ENCODE measurements at places on chromosomes 1 and 21. TPM values are rescaled to one million over a fixed set of nuclear protein-coding genes. Genes with fewer than 3 reads are reported as not detected.

The TSPEAR gene
- total RNA-seq = not detected

The CCDC185 gene
- total RNA-seq = not detected

The PALMD gene
- not detected for total RNA-seq

GRCh38 chr21:37202221-37203110, 64.7 kb downstream of the VPS26C start:
- no peak for DNase-seq
- peaks cover 47% of the 10 kb centered on the region for H3K36me3 ChIP-seq
- peaks cover 3% of the 10 kb centered on the region for H3K27me3 ChIP-seq
- H3K27ac ChIP-seq = no peak overlapping the region
- peaks cover 50% of the 10 kb centered on the region for H3K4me1 ChIP-seq

- DNase-seq = no peak
- H3K4me1 ChIP-seq = peaks cover 68% of the 10 kb centered on the region
- no peak overlapping the region for H3K4me3 ChIP-seq
- H3K36me3 ChIP-seq = no peaks in the 10 kb centered on the region
Measured at GRCh38 chr1:41844255-41844654, 74.5 kb downstream of the HIVEP3 start.

DNA sequence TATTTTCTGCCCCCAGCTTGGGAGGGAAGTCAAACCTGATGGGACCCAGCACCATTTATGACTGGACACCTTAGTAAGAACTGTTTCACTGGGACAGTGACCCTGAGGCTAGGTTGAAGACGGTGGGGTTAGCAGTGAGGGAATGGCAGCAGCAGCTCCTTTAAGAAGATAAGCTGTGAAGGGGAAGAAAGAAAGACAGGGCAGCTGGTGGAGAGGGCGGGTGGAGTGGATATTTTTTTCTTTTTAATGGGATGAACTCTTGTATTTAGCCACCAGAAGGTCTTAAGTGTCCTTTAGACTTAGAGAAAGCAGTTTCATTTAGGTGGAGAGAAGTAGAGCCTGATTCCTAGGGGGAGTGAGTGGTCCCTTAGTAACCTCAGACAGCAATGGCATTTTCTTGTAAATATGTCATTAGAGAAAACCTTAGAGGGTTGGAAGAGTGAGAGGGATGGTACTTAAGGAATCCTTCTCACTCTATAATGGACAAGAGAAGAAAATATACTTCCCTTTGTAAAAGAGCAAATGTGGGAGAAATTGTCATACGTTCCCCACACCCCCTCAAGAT, 187.5 kb downstream of the HHAT start:
- H3K36me3 ChIP-seq = no peaks in the 10 kb centered on the region
- peaks cover 6% of the 10 kb centered on the region for H3K27me3 ChIP-seq
- H3K4me1 ChIP-seq = no peaks in the 10 kb centered on the region
- H3K4me3 ChIP-seq = no peak overlapping the region

DNA sequence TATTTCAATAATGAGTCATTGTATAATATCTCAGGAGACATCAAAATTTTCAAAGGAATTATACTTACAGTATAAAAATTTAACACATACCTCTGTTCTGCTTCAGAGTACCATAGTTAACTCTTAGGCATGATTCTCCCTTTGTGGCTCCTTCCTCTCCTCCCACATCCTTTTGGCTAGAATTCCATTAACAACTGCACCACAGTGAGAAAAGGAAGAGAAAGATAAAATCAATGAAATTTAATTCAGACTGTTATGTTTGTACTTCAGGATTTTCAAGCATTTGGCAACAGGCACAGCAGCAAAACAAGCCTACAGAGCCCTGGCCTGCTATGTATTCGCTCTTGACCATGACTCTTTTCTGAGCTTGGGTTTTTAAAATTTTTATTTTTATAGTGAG, 57.2 kb upstream of the SGIP1 start:
- peak overlapping the region; percentile 54 for H3K4me3 ChIP-seq
- peaks cover 38% of the 10 kb centered on the region for H3K36me3 ChIP-seq
- H3K4me1 ChIP-seq = peaks cover 55% of the 10 kb centered on the region
- H3K27me3 ChIP-seq = no peaks in the 10 kb centered on the region

DNA sequence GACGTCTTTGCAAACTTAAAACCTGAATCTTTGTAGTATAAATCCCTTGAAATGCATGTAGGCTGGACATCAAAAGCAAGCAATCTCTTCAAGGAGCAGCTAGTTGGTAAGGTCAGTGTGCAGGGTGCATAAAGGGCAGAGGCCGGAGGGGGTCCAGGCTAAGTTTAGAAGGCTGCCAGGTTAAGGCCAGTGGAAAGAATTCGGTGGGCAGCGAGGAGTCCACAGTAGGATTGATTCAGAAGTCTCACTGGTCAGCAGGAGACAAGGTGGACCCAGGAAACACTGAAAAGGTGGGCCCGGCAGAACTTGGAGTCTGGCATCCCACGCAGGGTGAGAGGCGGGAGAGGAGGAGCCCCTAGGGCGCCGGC, 390 bp upstream of the PCSK9 start:
- DNase-seq = no peak
- no peak overlapping the region for H3K27ac ChIP-seq
- H3K4me1 ChIP-seq = peaks cover 5% of the 10 kb centered on the region
- no peak overlapping the region for H3K4me3 ChIP-seq
- H3K27me3 ChIP-seq = peaks cover 79% of the 10 kb centered on the region

Data from HFFc6 (cell line).